DMS79 (cell line): ENCODE measurements at places on chromosomes 1 and 21.

DNA sequence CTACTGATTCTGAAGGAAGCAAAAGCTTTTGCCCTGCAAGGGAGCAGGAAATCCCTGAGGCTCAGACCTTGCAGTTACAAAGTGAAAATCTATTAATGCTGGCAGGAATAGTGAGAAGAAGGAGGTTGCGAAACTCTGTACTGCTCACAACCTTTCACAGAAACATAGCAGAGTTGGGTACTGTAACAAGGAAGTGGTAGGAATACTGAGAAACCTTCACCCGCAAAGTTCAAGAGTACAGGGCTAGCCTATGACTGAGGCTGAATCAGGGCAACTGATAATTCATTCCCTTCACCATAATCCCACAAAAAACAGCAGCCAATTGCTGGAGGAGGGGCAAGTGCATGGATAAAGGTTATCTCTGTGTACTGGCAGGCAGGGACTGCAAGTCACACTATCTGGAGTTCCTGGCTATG is 23.9 kb upstream of the KCTD3 start:
- no peak for DNase-seq

- no peak for DNase-seq
Observed at GRCh38 chr1:207017615-207018559, 14.7 kb downstream of the C1orf116 start.

GRCh38 chr1:94236013-94236491 is 1.3 kb downstream of the ARHGAP29 start:
- no peak for DNase-seq

DNA sequence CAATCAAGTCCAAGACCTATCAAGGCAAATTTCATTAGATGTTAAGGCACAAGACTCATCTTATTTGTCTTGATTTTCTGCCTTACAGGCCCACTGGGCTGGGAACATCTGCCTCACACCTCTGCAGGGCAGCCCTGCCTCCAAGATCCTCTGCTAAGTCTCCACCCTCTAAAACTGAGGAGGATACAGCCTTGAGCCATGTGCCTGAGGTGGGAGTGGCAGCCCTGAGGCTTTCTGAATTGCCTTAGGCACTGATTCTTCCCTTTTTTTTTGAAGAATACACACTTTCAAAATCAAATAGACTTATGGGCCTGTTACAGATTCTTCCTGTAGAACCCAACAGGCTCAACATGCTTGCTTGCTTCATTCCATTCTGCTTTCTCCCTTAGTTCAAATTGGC is 544.3 kb upstream of the ADAMTS5 start:
- DNase-seq = no peak

DNA sequence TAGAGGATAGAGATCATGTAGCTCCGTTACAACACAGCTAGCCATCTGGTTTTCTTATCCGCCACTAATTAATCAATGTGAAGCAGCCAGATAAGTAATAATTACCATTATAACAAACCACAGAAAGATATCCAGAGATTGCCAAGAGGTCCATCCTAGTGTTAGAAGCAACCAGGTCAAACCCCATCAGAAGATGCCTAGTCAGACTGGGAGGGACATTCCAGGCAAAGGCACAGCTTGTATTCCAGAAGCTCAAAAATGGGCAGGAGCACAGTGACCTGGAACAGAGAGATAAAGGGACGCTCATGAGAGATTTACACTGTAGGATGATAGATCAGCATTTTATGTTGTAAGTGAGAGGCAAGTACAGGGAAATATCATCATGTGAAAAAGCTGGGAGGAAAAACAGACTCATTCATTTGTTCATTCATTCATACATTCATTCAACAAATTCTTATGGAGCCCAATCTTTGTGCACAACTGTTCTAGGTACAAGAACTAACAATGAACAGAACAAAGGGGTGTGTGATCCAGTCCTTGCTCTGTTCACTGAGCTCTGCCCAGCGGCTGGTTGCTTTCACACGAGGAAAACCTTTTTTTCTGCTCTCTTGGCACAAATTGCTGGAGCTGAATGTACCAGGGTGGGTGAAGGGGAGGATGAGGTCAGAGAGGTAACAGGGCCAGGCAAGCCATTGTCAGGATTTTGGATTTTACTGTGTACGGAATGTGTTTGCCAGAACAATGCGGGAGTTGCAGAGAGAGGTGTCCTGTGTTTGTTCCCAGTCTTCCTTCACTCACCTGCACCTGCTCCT is 240.8 kb upstream of the FGGY start:
- no peak for DNase-seq

DNA sequence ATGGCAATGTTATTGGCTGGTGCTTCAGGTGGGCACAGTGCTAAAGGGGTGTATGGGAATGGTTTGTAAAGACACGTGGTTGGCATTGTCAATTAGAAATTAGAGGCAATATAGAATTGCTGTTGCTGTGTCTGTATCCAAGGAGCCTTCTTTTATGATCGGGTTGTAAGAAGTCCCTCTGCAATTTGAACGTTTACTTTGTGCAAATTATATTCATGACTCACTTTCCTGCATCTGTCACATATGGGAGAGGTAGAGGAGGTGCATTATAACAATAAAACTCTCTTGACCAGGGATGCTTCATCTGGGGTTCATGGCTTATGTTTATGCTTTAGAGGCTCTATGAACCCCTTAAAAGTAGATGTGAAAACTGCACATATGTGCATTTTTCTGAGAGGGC is 130.4 kb upstream of the DNAH14 start:
- DNase-seq = no peak

- DNase-seq = no peak
Observed at GRCh38 chr1:167752219-167752985, 30.6 kb downstream of the MPZL1 start.

DNA sequence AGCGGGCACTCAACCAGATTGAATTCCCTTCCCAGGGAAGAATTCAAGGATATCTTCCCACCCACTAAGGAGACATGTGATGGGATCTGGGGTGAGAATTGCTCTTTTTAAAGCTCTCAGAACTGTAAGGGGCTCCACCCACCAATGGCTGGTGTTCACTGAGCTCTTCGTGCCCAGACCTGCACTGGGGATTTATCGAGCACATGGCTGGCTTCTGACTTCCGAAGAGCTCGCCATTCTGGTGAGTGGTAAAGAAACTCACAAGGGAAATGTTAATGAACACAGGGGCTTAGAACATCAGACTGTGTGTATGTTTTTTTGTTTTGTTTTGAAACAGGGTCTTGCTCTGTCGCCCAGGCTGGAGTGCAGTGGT is 9.8 kb downstream of the PADI3 start:
- DNase-seq = no peak

GRCh38 chr1:227782226-227782625 is 33.2 kb upstream of the PRSS38 start:
- no peak for DNase-seq

GRCh38 chr1:181250038-181250437 is 161.5 kb downstream of the IER5 start:
- DNase-seq = no peak

- no peak for DNase-seq
Observed at GRCh38 chr1:99843760-99844159, 6.4 kb upstream of the AGL start.

GRCh38 chr1:155173478-155174323 is at the start of gene TRIM46:
Gene TRIM46 (plus strand): TSS chr1:155173849. CDS start chr1:155173967, 118 bp downstream.
- peak; percentile 38 for DNase-seq

DNA sequence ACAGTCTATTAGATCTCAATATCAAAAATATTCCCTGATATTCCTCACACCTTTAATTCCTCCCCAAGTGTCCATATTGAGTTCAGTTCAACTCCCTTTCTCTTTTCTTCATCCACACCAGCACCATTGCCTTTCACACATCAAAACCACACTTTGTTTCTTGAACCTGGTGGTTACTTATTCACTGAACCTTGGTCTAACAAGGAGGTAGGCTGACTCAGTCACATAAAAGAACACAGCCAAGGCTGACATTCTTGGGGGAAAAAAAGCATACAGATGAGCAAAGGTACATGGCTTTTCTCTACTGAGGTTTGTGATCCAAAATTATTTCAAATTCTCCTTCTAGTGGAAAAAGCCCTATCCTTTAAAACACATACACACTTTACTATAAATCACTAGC is 131.7 kb upstream of the USH2A start:
- no peak for DNase-seq

DNA sequence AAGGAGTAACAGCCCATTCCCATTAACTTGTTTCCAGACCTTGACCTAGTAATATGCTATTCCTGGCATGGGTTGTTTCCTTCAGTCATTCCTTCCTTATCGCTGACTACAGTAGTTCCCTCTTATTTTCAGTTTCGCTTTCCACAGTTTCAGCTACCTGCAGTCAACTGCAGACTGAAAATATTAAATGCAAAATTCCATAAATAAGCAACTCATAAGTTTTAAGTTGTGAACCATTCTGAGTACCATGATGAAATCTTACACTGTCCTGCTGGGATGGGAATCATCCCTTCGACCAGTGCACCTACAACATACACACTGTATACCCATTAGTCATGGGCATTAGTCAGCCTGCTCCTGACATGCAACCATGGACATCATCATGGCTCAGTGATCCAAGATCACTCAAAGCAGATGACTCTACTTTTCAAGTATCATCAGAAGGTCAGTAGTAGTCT is 66.7 kb downstream of the CCDC30 start:
- no peak for DNase-seq

GRCh38 chr1:17246971-17247370 is 1.9 kb upstream of the PADI3 start:
- DNase-seq = no peak

DNA sequence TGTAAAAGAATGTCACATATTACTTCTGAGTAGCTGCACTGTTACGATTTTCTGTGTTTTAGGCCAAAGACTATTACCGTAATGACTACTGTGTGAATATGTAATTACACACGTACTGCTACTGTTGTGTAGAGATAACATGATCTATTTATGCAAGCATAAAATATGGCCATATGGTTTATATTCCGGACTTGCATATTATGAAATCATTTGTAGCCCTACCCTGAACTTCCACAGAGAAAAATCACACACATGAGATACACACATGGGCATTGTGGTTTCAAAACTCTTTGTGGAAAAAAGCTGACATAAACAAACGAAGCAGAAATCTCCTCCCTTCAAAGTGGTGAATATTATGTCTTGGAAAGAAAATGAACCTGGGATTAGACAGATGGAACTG is 373.0 kb upstream of the ADAMTS5 start:
- DNase-seq = no peak
